ENCODE measurements at places on chromosomes 5 and 9.

DNA sequence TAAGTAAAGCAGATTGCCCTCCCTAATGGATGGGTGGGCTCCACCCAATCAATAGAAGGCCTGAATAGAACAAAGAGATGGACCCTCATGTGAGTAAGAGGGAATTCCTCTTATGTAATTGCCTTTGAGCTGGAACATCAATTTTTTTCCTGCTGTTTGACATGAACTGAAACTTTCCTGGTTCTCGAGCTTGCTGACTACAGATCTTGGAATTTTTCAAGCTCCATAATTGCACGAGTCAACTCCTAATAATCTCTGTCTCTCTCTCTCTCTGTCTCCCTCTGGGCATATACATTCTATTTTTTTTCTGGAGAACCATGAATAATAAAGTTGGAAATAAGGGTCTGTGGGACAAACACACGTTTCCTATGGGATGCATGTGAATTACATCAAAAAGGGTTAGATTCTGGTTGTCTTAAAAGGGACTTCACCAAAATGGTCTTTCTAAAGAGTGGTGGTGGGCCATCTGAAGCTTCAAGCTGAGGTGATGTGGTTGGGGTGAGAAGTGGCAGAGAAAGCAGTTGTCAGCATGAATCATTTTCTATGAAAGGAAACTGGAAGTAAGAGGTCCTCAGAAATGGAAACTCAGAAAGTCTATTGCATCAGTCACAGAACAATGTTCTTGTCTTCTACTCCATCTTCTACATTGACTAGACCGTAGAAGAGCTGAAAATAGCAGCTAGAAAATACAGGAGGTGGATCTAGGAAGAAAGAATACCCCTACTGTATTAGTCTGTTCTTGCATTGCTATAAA lies 47.0 kb upstream of the HOMER1 start:
- H3K27me3 ChIP-seq = no peaks in the 10 kb centered on the region
- no peak overlapping the region for H3K27ac ChIP-seq
- H3K4me3 ChIP-seq = no peak overlapping the region
- no peaks in the 10 kb centered on the region for H3K36me3 ChIP-seq
- H3K4me1 ChIP-seq = peaks cover 6% of the 10 kb centered on the region
- DNase-seq = no peak

GRCh38 chr9:126128494-126129142 lies 198.0 kb upstream of the MVB12B start:
- no peak for DNase-seq
- H3K27ac ChIP-seq = no peak overlapping the region
- H3K36me3 ChIP-seq = peaks cover 5% of the 10 kb centered on the region
- no peak overlapping the region for H3K4me3 ChIP-seq
- H3K27me3 ChIP-seq = no peaks in the 10 kb centered on the region

- H3K4me3 ChIP-seq = no peak overlapping the region
- no peak overlapping the region for H3K27ac ChIP-seq
- no peak for DNase-seq
- peaks cover 2% of the 10 kb centered on the region for H3K27me3 ChIP-seq
Measured at GRCh38 chr5:160477266-160477970, 55.8 kb downstream of the PTTG1 start.

- H3K36me3 ChIP-seq = peaks cover 14% of the 10 kb centered on the region
- no peaks in the 10 kb centered on the region for H3K4me1 ChIP-seq
- H3K4me3 ChIP-seq = no peak overlapping the region
- DNase-seq = no peak
- H3K27me3 ChIP-seq = peaks cover 16% of the 10 kb centered on the region
Measured at GRCh38 chr9:61670616-61671015, 480.8 kb downstream of the SPATA31A7 start.

- H3K27me3 ChIP-seq = peaks cover under 1% of the 10 kb centered on the region
- H3K27ac ChIP-seq = no peak overlapping the region
- H3K36me3 ChIP-seq = peaks cover 8% of the 10 kb centered on the region
- peaks cover 29% of the 10 kb centered on the region for H3K4me1 ChIP-seq
- H3K4me3 ChIP-seq = no peak overlapping the region
Measured at GRCh38 chr5:113150821-113151220, 174.2 kb downstream of the DCP2 start.

GRCh38 chr9:84924266-84924665 lies 254.7 kb downstream of the NTRK2 start:
- H3K4me1 ChIP-seq = no peaks in the 10 kb centered on the region
- no peak overlapping the region for H3K4me3 ChIP-seq
- no peak overlapping the region for H3K27ac ChIP-seq
- DNase-seq = no peak

DNA sequence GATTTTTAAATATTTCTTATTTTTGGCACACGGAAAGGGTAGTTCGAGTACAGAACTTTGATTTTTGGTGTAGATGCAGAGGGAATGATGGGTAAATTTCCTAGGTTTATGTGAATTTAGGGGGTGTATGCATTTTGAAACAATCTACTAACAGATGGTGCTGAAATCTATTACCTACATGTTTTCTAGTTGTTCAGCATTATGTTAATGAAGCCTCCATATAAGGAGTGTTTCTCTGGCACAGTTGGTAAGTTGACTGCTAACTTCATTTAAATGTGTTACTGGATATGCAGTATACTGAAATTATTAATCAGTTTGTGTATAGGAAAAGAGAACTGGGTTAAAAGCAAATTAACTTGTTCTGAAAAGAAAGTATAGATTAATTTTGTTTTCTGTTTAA lies 17.5 kb downstream of the SUB1 start:
- H3K27me3 ChIP-seq = peaks cover 2% of the 10 kb centered on the region
- H3K4me3 ChIP-seq = no peak overlapping the region
- no peak overlapping the region for H3K27ac ChIP-seq
- no peak for DNase-seq

- no peaks in the 10 kb centered on the region for H3K4me1 ChIP-seq
- H3K4me3 ChIP-seq = no peak overlapping the region
- DNase-seq = no peak
- H3K27me3 ChIP-seq = no peaks in the 10 kb centered on the region
- H3K36me3 ChIP-seq = no peaks in the 10 kb centered on the region
Measured at GRCh38 chr5:40001796-40002195, 577.0 kb upstream of the DAB2 start.

- no peaks in the 10 kb centered on the region for H3K4me1 ChIP-seq
- no peaks in the 10 kb centered on the region for H3K27me3 ChIP-seq
- DNase-seq = no peak
Measured at GRCh38 chr9:97689401-97690180, 7.5 kb downstream of the XPA start.

DNA sequence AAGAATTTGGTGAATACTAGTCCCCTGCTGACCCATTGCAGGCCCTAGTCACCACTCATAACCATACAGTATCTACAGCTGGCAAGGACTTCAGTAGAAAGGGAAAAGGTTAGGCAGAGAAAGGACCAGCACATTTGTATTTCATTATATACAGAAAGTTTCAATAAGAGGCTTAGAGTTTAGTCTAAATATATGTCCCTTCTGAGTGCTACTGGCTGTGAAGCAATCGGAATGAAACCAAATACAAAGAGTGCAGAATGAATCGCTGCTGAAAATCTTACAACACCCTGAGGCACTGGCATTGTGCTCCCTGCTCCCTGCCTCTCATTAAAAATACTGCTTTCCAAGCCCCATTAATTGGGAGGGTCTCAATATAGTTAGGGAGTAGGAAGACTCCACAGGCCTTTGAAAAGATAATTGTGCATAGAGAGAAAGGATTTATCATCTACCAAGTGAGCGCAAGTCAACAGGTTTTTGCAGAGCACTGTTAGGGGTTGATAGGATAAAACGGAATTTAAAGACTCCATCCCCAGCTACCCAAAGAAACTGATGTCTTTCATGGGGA lies 110.8 kb downstream of the SLC1A3 start:
- H3K27me3 ChIP-seq = peaks cover 2% of the 10 kb centered on the region
- no peaks in the 10 kb centered on the region for H3K36me3 ChIP-seq
- peaks cover 3% of the 10 kb centered on the region for H3K4me1 ChIP-seq
- no peak overlapping the region for H3K27ac ChIP-seq
- no peak for DNase-seq

DNA sequence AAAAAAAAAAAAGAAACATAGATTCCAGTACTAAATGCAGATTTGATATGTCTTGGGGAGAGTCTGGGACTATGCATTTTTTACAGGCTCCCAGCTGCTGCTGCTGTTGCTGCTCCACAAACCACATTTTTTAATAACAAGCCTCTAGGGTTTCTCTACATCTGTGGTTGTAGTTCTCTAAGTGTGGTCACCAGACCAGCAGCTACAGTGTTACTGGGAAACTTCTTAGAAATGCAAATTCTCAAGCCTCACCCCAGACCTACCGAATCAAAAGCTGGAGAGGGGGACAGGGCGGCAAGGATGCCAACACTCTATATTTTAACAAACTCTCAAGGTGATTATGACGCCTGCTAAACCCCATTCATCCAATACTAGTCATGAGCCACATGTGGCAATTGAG lies 293.4 kb upstream of the PTGER4 start:
- H3K27ac ChIP-seq = no peak overlapping the region
- H3K4me1 ChIP-seq = no peaks in the 10 kb centered on the region
- no peaks in the 10 kb centered on the region for H3K36me3 ChIP-seq
- no peak for DNase-seq
- no peak overlapping the region for H3K4me3 ChIP-seq

All from glutamatergic neuron (in vitro differentiated cells).